ENCODE measurements at places on chromosomes 7 and 10.

GRCh38 chr10:51092402-51092801 is 18.1 kb downstream of the PRKG1 start:
- DNase-seq: no peak

- no peak for DNase-seq
These were observed 812.2 kb downstream of the GRM8 start for GRCh38 chr7:126440542-126440941.

DNA sequence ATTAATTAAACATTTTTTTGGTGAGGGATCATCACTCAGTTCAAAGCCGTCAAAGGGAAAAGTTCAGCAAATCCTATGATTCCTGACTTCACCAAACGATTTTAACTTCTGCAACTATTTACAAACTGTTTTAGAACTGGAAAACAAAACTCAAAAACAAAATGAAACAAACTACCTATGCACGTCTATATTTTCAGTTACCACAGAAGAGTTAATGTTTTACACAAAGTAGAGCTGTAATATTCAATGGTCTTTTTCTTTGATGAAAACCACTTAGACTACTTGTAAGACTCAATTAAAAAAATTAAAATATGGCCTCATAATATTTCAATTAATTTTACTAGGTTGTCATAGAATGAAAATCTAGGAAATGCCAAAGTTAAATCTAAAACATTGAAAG is 131.5 kb downstream of the ATE1 start:
- DNase-seq: no peak

DNA sequence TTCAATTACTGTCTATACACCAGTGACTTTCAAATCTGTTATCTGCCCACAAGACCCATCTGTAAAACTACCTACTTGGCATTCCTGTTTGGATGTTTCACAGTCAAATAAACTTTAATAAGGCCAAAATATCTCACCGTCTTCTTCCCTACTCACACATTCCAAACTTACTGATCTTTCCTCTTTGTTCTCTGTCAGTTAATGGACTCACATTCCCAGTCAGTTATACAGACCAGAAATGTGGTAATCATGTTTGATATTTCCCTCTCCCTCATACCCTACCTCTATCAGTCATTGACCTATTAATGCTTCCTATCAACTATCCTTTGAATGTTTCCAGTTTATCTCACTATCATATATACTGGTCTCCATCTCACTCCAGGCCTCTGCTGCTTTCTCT is 28.5 kb upstream of the HDAC9 start:
- DNase-seq: no peak

DNA sequence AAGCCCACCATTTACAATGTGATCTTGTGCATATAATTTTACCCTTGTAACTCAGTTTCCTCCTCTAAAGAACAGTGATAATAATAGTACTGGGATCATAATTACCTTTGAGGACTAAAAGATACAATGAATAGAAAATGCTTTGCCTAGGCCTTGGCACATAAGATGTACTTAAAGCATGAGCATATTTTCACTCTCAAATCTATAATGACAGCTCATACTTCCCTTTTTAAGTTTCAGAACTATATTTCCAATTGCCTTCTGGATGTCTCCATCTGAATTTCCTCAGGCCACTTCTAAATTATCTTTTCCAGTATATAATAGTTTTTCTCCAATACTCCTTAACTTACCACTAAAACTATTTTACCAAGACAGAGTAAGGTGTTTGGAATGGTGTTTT is 13.3 kb upstream of the ITGB8 start:
- no peak for DNase-seq

DNA sequence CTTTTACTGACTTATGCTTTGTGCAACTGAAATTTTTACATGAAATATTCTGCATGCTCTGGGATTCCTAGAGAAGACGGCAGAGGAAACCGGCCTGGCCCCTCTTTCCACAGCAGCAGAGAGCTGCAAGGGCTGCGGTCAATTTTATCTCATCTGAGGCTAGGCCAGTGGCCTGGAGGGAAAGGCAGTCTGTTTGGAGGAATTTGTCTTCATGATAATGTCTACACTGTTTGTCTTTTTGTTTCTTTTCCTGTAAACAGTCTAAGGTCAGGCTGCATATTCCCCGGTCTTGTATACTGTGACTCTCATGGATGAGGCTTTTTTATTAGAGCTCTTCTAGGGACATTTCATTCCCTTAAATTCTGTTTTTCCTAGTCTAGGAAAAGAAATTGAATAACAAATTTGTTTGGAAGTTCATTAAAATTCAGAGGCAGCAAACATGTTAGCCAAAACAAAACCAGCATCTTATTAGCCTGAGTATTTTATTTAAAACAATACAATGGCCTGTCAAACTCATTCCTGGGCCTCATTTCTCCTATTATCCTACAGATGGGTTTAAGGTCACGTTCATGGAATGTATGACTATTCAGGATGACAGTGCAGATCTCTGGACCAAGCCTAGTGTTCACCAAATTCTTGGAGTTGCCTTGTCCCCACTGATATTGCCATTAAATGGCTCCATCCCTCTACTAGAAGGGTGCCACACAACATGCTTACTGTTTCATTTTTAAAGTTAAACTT is 26.4 kb downstream of the LAMB4 start:
- no peak for DNase-seq

DNA sequence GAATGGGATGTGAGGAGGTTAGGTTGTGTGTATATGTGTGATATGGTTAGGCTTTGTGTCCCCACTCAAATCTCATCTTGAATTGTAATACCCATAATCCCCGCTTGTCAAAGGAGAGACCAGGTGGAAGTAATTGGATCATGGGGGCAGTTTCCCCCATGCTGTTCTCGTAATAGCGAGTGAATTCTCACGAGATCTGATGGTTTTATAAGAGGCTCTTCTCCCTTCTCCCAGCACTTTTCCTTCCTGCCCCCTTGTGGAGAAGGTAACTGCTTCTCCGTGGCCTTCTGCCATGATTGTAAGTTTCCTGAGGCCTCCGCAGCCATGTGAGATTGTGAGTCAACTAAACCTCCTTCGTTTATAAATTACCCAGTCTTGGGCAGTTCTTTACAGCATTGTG is 47.3 kb downstream of the NPVF start:
- no peak for DNase-seq

GRCh38 chr7:98911916-98912315 is 33.6 kb downstream of the TRRAP start:
- no peak for DNase-seq

GRCh38 chr7:155084021-155084420 is 13.9 kb downstream of the HTR5A start:
- DNase-seq: no peak

DNA sequence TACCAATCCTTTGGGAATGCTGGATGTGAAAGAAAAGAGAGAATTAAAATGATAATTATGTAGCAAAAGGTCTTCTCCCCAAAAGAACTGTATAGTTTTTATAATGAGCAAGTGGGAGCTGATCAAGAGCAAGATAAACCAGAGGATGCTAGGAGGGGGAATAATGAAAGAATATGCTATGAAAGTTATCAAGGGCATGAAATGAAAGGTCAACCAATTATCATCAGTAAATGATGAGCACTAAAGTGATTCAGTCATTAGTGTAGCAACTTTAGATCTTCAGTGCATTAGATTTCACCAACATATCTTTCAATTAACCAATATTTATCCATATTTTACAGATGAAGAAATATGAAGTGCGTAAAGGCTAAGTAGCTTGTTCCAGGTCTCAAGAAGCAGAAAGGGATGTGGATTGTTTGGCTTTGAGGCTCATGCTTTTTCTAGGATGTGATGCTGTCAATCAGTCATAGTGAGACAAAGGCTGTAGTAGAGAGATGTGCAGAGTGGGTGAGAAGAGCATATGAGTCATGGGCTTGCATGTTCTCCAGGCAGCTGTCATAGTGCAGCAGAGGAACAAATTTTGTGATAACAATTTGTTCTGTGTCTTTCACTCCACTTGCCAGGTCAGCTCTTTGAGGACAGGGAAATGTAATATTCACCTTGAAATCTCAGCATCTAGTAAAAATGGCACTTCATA is 5.7 kb upstream of the OR2F2 start:
- no peak for DNase-seq

GRCh38 chr10:62769574-62770242 is 34.8 kb upstream of the ADO start:
- no peak for DNase-seq

Data from NCI-H2081 treated with DMSO at 0.1 percent for 48 hours (cell line).